ENCODE measurements at places on chromosomes 5 and 9. TPM values are rescaled to one million over a fixed set of nuclear protein-coding genes. Genes with fewer than 3 reads are reported as not detected.

The ADAMTS13 gene
- 2.6 TPM for total RNA-seq

The OR2Y1 gene
- not detected for total RNA-seq

The RASGEF1C gene
- not detected for total RNA-seq

The PCDHAC1 gene
- not detected for total RNA-seq

The IL5 gene
- 0.35 TPM for total RNA-seq

The MPDZ gene
- total RNA-seq, result not detected

The RLN1 gene
- total RNA-seq, result 1.0 TPM

The TMEM174 gene
- total RNA-seq, result not detected

The STK32A gene
- not detected for total RNA-seq

The TRAF2 gene
- total RNA-seq, result 67.6 TPM

The IFNA2 gene
- total RNA-seq, result not detected

The LCN15 gene
- not detected for total RNA-seq

The VCAN gene
- total RNA-seq, result not detected

The SPINK1 gene
- total RNA-seq, result not detected

The ORM2 gene
- not detected for total RNA-seq

The SMIM32 gene
- not detected for total RNA-seq

The PRLR gene
- total RNA-seq, result not detected

The GAS1 gene
- 0.12 TPM for total RNA-seq

The IFNK gene
- total RNA-seq, result not detected

The CARD9 gene
- 0.50 TPM for total RNA-seq

The KCNIP1 gene
- total RNA-seq, result not detected

The CATSPER3 gene
- 0.61 TPM for total RNA-seq

The G3BP1 gene
- 192 TPM for total RNA-seq

The DMRT3 gene
- not detected for total RNA-seq

The CDKN2A gene
- total RNA-seq, result 34.1 TPM

The PKD2L2 gene
- total RNA-seq, result 0.38 TPM

The NFIB gene
- not detected for total RNA-seq

The SPINK13 gene
- total RNA-seq, result not detected

The KIAA0825 gene
- 3.3 TPM for total RNA-seq

The SLC6A3 gene
- total RNA-seq, result 0.23 TPM

The CCNJL gene
- total RNA-seq, result 0.23 TPM

The UHRF2 gene
- 68.0 TPM for total RNA-seq

The BSPRY gene
- total RNA-seq, result 6.0 TPM

The FAM240B gene
- total RNA-seq, result not detected

The PCDHB7 gene
- total RNA-seq, result not detected

The CCL21 gene
- not detected for total RNA-seq

The PDCD1LG2 gene
- total RNA-seq, result 1.5 TPM

Data from activated CD8-positive, alpha-beta memory T cell treated with anti-CD3 and anti-CD28 coated beads, Interleukin-2, amount 10 ng/mL, durations not matched to agents 7 days and 5 days (primary cell).